ENCODE measurements at places on chromosomes 12 and 14.

- no peak for DNase-seq
These were observed 99.8 kb downstream of the DAD1 start for GRCh38 chr14:22489244-22489545.

- no peak for DNase-seq
These were observed 38.0 kb upstream of the PPFIA2 start for GRCh38 chr12:81797100-81797499.

DNA sequence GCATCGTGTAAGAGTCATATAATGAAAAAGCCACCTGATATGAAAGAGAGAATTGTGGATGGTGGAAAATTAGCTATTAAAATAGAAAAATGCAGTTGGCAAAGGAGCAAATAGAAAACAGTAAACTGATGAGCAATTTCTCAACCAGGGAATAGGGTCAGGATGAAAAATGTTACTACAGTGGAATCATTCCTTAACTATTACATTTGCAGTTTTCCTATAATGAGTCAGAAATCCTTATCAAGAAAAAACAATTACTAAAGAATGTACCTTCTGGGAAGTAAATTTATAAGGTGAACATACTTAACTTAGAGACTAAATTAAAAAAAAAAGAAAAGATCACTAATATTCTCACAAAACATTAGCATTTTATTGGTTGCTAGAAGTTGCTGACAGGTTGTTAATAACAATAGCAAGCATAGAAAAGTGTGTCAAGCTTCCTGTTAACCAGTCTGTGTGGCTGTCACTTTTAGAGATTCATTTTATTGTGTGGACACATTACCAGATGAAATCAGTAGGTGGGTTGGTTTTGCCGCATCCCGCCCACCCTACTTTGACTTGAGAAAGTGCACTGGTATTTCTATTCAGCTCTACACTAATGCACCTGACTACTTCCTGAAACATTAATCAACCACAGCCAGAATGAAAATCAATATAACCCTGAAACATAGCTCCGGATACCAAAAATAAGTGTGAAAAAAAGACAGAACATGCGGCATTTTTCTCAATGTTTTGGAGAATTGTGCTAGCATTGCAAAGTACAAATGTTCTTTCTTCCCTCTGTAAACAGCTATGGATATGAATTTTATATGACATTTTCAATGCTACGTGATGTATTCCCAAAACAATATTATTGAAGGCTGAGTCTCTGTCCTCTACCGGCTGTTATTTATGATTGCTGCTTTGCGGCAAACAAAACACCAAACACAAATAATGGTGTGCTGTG is 576.7 kb downstream of the SLC16A7 start:
- no peak for DNase-seq

DNA sequence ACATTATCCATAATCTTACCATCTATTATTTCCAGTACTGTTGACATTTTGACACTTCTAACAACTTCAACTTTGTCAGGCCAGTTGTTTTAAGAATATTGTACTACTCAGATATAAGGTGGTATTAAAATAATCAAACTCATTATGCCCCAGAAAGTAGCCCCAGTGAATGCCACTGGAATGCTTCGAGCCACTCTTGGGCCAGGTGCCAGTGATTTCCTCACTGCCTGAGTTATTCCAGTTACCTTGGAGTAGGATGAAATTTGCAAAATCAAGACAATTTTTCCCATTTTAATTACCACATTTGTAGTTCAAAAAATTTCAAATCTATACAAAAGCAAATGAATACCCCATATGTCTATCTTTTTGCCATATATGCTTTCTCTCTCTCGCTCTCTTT is 9.2 kb downstream of the CIPC start:
- no peak for DNase-seq

DNA sequence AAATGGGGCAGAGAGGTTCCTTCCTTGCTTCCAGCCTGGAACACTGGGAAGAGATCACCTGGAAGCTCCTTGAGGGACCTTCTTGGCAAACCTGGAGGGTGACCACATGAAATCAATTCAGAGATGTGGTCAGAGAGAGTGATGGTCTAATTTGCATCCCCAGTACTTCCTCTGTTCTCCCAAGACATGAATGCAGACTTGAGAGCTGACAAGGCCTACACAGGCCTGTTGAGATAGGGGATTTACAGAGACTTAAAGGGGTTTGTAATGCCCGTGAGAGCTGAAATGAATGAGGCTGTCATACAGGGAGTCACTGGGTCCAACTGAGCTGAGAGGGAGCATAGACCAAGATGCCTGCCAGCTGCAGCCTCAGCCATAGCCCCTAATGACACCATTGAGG is 45.1 kb downstream of the TMX1 start:
- no peak for DNase-seq

GRCh38 chr12:96814200-96814599 is 92.9 kb upstream of the NEDD1 start:
- no peak for DNase-seq

- no peak for DNase-seq
These were observed 134.8 kb upstream of the VRK1 start for GRCh38 chr14:96662116-96662970.

DNA sequence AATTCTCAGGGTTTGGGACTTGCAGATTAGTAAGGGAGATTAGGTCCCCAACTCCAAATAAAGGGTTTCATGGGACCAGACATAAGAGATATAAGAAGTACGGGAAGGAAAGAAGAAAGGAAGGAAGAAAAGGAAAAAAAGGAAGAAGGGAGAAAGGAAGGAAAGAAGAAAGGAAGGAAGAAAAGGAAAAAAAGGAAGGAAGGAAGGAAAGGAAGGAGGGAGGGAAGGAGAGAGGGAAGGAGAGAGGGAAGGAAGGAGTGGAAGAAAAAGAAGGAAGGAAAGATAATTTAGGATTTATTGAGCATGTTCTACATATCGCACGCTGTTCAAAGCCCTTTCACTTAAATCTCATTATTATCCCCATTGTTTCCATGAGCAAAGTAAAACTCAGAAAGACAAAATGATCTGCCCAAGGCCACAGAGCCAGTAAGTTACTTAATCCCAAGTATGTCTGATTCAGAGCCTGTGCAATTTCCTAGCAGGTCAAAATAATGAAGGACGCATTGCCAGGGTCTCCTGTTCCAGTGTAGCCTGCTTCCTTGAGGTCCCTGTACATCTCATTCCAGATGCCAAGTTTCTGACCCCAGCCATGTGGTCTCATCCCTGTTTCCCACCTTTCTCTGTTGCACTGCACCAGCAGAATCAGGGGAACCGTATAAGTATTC is 3.9 kb upstream of the HDAC7 start:
- no peak for DNase-seq

GRCh38 chr12:51593021-51593420 is 2.0 kb downstream of the SCN8A start:
- DNase-seq: no peak

- no peak for DNase-seq
These were observed 490.2 kb downstream of the NELL2 start for GRCh38 chr12:44385964-44386363.

GRCh38 chr14:25908277-25909044 is 689.4 kb downstream of the NOVA1 start:
- no peak for DNase-seq

- no peak for DNase-seq
These were observed 37.8 kb upstream of the PLBD1 start for GRCh38 chr12:14605401-14605989.

- DNase-seq: no peak
These were observed 60.1 kb upstream of the HSPB8 start for GRCh38 chr12:119118625-119119024.

DNA sequence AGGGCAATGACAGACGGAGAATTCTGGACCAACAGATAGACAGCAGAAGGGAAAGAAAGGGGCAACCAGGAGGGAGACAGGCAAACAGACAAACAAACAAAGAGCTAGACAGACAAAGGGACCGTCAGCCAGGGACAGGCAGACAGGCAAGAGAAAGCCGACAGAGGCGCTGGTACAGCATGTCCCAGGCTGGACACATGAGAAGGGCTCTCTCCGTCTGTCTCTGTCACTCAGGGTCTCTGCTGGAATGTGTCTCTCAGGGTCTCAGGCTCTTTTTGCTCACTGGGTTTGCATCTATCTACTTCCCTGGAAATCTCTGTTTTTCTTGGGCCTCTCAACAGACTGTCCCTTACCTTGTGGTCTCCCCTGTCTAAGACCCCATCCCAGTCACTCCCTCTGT is 8.2 kb upstream of the SMUG1 start:
- DNase-seq: no peak

GRCh38 chr12:87332987-87333726 is 696.0 kb downstream of the C12orf50 start:
- no peak for DNase-seq

DNA sequence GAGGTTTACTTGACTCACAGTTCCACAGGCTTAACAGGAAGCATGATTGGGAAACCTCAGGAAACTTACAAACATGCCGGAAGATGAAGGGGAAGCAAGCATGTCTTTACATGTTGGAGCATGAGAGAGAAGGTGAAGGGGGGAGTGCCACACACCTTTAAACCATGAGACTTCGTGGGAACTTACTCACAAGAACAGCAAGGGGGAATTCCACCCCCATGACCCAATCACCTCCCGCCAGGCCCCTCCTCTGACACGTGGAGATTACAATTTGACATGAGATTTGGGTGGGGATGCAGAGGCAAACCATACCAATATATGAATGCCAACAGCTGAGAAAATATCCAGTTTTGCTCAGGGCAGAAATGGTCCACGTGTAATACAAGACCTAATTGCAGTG is 518.6 kb downstream of the VRK1 start:
- DNase-seq: no peak

GRCh38 chr12:9169979-9170634 is 38.1 kb downstream of the PZP start:
- DNase-seq: no peak

DNA sequence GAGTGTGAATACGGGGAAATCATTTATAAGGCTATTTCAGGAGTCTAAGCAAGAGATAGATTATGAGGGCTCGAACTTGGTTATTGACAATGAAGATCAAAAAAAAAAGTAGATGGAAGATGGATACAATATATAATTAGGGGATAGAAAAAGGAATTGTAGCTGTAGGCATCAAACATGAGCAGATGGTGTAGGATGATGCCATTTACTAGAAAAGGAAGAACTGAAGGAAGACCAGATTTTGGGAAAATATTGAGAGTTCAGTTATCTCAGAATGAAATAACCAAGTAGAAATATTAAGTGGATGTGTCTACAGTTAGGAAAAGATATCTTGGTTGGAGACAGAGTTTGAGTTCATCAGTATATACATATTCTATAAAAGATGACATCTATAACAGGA is 109.6 kb downstream of the CNTN1 start:
- no peak for DNase-seq

DNA sequence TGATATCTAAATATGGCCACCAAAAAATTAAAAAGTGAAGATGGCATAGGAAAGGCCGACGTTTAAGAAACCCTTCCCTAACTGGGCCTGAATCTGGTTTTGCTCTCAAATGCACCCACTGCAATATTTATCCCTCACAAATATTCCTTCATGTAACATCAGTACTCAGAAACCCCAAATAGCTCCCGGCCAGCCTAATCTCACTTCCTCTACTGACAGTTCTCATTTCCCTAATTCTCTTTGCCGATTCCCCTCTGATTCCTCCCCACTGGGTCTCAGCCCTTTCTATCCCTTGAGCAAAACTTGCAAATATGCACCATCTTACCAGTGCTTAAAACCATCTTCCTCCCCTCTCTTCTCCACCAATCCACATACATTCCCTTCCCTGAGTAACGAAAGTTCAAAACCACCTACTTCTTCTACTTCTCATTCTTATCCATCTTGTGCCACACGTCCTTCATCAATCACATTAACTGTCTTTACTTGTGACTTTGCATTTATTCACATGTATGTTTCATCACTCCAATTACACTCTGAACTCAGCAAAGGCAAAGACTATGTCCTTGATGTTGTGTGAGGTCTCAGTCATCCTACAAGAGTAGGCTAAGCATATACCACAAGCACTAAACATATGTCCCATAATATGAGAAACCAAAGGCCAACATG is 23.1 kb downstream of the KCNK10 start:
- DNase-seq: no peak

DNA sequence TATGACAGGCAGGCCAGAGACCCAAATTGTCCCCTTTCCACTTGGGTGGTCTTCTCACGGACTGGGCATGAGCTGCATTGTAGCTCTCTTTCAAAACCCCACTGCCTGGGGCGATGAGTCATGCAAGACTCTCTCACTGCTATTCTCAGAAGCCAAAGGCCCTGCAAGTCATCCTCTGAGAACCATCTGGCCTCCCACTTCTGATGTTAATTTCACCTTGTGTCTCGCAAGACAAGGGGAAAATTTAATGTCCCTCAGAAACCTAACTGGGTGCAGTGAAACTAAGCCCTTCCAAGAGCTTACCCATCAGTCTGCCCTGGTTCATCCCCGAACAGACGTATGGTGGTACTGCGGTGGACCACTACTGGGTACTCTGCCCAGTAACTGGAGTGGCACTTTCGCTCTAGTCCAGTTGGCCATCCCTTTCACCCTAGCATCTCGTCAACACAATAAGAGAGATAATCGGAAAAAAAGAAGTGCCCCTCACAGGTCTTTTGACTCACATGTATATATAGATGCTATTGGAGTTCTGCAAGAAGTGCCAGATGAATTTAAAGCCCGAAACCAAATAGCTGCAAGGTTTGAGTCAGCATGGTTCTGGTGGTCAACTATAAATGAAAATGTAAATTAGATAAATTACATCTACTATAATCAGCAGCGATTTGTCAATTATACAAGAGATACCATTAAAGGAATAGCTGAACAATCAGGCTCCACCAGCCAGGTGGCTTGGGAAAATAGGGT is 31.3 kb upstream of the LALBA start:
- DNase-seq: no peak

GRCh38 chr14:51304438-51304837 is 64.4 kb downstream of the TMX1 start:
- no peak for DNase-seq

GRCh38 chr12:89985935-89986334 is 277.3 kb upstream of the ATP2B1 start:
- no peak for DNase-seq

DNA sequence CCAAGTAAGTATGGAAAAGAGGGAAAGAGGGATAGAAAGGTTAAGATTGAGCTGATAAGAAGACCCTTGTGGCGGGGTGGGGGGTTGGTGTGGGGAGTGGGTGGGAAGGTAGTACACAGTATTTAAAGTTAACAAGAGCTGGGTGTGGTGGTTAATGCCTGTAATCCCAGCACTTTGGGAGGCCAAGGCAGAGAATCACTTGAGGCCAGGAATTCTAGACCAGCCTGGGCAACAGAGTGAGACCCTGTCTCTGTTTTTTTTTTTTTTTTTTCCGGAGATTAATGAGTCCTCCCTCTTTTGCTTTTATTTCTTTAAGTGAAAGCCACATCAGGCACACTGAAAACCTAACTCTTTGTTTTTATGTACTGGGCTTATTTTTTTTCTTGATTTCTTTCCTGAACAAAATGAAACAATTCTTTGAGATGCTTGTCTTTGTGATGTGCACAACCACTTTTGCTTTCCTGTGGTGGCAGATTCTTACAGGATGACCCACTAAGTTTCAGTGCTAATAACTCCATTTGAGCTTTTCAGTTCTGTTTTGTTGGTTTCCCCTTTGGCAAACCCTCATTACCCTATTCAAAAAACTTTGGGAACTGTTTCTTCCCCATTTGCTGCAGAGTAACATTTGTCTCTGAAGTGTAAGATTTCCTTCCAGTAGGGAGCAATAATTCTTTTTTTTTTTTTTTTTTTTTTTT is 54.8 kb downstream of the WNK1 start:
- no peak for DNase-seq

GRCh38 chr12:6362403-6362802 is 13.0 kb downstream of the SCNN1A start:
- no peak for DNase-seq

Data from activated T-helper 1 cell treated with Interleukin-2 at 50 U/mL for 16 hours (primary cell).